ENCODE measurements at places on chromosomes 6 and 20. TPM values are rescaled to one million over a fixed set of nuclear protein-coding genes. Genes with fewer than 3 reads are reported as not detected.

The MAP3K7 gene
- polyA plus RNA-seq = 49.7 TPM

The SLC9A8 gene
- 11.4 TPM for polyA plus RNA-seq

The HRH3 gene
- 0.21 TPM for polyA plus RNA-seq

DNA sequence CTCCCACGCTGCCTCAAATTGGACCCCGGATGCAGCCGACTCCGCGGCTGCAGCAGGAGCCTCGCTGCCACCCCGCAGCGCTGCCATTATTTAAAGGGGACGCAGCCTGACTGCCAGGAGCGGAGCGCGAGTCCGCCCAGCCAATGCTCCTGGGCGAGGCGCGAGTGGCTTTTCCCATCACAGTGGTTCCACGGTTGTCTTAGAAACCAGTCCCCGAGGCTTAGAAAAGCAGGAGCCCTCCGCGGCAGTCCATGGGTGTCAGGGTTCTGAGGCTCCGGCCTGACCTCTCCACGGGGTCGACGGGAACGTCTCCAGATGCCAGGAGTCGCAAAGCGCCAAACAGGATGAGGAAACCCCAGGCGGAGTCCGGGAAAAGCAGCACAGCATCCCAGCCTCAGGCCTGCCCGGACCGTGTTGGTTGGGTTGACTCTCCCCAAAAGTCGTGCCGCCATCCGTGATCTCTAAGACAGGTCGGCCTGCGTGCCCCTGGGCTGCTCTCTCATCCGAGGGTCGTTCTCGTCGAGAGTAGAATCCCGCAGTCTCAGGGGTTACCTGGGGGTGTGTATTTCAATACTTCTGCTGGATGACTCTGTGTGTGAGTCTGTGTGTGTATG is 975.8 kb upstream of the DEFB115 start:
- no peak for DNase-seq
